SJSA1 (cell line): ENCODE measurements at places on chromosomes 2 and 18. TPM values are rescaled to one million over a fixed set of nuclear protein-coding genes. Genes with fewer than 3 reads are reported as not detected.

- DNase-seq: no peak
Measured at GRCh38 chr2:12291303-12291702, 425.4 kb upstream of the TRIB2 start.

DNA sequence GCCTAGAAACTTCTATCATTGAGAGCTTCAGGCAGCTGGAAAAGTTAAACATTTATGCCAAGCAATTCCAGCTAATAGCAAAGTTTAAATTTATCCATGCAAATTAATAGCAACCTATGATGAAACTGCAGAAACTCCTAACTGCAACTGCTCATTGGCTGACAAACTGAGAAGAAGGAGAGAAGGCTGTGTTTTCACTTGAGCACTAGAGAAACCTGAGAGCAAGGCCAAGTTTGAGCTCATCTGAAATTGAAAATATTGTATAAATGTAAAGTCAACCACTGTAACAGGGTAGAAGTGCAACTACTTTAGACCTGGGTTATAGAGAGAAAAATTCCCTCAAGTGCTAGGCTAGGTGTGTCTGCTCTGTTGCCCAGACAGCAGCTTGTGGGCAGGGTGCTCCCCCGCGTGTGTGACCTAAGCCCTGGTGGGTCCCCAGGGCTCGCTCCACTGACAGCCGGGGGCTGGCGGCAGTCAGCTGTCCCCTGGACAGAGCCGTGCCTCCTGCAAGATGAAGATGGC is 50.2 kb downstream of the CABYR start:
- no peak for DNase-seq

COL5A2 gene
- total RNA-seq: 917 and 1,030 TPM in 2 replicates

GRCh38 chr18:24021505-24021904 is 7.0 kb downstream of the TTC39C start:
- no peak for DNase-seq

- DNase-seq: no peak
Measured at GRCh38 chr2:133726973-133727372, 158.7 kb upstream of the NCKAP5 start.

- no peak for DNase-seq
Measured at GRCh38 chr2:77101796-77102452, 420.3 kb downstream of the LRRTM4 start.
